ENCODE measurements at places on chromosomes 6 and 20.

- DNase-seq, result no peak
Observed at GRCh38 chr6:21135484-21136013, 458.0 kb upstream of the SOX4 start.

DNA sequence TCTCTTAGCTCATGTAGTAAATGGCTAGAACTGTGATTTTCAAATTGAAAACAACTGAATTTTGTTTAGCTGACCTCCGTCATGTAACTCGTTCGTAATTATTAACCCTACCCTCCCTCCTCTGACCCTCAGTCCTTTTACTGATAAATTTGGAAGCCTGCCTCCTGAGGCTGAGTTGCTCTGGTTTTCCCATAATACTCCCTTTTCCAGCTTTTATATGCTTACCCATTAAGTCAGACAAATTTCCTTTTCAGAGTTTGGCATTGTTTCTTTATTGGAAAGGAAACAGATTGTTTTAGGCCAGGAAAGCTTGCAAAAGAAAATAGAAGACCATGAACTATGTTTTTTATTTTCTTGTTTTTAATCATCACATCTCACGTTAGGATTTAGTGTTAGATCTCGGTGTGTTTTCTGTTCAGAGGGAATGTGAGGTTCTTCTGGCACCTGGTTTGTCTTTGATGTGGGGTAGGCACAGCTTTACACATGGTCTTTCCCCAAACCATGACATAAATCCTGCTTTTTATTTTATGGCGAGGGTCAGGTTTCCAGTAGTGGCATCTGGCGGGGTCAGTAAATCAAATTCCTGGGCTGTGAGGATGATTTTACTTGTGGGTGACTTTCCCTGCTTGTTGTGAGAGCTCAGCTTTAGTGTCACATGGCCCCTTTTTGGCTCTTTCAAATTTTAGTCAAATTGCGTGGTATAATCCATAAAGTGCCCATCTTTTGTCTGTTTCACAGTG is 24.5 kb downstream of the PLCB4 start:
- no peak for DNase-seq

DNA sequence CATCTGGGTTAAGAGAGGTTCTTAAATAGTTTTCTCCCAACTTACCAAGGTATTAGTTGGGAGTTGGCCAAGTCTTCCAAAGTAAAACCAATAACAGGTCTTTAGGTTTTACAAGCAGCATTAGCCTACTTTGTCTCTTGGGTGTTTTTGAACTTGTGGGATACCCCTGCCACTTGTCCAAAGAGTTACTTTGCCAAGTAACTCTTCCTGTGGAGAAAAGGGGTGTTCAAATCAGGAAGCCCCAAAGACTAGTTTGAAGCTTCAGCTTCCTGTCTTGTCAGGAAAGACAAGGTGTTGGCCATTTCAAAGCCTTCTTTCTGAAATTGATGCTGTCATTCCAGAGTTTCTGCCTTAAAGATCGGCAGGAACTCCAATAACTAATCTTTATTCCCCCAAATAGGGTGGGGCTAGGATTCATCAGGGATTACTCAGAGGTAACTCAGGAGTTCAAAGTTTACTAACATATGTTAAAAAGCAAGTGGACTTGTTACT is 822 bp downstream of the RAB22A start:
- no peak for DNase-seq

DNA sequence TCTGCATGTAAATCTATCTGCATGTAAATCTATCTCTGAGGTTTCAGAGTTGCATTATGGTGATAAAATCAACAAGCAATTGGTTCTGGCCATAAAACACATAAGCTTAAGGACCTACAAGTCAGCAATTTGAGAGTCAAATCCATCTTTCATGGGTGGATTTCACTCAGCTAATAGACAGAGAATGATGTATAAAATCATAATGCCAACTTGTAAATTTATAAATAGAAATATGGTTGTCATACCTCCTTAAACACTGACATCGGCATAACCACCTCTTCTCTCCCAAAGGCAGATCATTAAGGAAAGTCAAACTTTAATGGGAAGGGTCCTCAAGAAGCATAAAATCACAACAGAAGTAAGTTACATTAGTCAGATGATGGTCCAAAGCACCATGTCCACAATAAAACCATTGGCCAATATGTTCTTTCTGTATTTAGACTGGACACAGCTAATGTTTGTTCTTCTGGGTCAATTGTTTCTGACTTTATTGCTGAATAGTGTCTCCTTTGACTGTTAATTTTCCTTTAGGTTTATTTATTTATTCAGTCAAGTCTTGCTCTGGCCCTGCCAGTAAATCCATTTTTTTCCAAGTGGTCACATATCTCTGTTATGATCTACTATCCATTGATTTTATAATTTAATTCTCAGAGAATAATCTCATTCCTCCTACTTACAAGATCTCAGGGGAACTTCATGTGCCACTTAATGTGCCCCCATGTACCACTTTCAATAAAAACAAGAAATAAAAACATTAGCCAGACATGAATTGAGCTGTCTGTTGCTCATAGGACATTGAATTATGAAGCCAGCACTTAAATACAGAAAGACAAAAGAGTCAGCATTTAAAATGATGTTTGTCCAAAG is 382.9 kb upstream of the IRAK1BP1 start:
- no peak for DNase-seq

DNA sequence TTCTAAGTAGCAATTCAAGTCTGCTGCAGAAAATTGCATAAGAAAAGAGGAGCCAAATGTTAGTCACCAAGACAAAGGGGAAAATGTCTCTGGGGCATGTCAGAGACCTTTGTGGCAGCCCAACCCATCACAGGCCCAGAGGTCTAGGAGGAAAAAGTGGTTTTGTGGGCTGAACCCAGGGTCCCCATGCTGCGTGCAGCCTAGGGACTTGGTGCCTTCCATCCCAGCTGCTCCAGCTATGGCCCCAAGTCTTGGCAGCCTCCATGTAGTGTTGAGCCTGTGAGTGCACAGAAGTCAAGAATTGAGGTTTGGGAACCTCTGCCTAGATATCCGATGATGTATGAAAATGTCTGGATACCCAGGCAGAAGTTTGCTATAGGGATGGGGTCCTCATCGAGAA is 181.1 kb downstream of the ASCC3 start:
- no peak for DNase-seq

DNA sequence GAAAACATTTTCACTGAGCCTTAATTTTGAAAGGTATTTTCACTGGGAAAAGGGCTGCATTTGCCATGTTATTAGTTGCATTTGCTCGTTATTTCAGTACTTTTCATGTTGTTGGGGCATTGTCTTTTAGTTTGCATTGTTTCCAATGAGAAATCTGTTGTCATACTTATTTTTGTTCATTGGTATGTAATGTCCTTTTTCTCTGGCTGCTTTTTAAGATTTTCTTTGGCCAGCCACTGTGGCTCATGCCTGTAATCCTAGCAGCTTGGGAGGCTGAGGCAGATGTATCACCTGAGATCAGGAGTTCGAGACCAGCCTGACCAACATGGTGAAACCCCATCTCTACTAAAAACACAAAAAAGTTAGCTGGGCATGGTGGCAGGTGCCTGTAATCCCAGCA is 379.9 kb downstream of the SAMD5 start:
- no peak for DNase-seq

Data from sciatic nerve (tissue), 2 donors.